Inflammatory macrophage treated with lipopolysaccharide for 1 hour (primary cell): ENCODE measurements at places on chromosomes 1 and 21.

DNA sequence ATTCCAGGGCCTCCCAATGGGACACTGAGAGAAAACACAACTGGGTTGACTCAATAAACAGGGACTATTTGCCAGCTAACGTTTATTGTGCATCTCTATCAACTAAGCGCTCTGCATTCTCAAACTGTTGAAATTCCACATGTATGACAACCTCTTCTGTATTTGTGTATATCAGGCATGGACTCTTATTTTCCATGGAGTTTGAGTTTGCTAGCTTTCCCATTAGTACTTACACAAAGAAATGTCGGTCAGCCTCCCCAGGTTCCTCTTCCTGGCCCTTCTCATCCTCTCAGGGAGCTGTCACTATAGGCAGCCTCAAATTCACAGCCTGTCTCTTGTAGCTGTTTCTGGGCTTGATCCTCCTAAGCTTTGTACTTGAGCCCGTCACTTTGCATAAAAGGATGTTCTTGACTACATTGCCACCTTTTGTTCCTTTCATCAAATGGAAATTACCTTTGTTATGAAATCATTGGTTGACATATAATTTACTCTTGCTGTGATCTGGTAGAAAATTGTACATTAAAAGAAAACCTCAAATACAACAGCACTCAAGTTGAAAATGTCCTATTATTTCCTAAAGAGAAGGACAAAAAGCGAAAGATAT is 60.0 kb upstream of the NTPCR start:
- no peak for DNase-seq

- DNase-seq: no peak
These were observed 6.1 kb downstream of the CERS2 start for GRCh38 chr1:150968491-150968890.

- peak; percentile 83 for DNase-seq
These were observed 140.8 kb upstream of the RAB4A start for GRCh38 chr1:229130028-229130668.

GRCh38 chr21:43917515-43918384 is 52.7 kb downstream of the AGPAT3 start:
- no peak for DNase-seq

GRCh38 chr1:203764105-203765028 is 616 bp upstream of the LAX1 start:
- no peak for DNase-seq

DNA sequence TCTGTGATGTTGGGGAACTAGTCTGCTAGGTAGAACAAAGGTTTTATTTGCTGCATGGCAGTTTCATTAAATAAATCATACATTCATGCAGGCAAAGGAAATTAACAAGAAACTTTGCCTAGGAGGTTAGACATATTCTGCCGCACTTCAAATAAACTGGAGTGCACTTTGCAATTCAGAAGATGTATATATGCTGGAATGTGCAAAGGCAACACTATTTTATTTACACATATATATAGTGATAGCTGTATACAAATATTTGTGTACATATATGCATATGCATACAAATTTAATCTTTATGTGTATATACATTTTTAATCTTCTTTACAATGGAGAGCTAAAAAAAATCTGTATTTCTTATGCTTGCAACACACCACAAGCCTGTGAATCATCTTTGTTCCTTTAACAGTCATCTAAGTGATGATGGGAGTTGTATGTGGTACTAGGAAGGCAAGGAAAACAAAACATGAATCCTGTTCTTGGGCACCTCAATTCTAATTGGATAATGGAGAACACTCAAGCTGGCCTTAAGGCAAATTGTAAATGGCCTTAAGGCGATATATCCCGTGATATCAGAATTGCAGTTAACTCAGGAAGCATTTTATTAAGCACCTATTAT is 605.8 kb upstream of the CAMK1G start:
- no peak for DNase-seq

GRCh38 chr1:10714337-10715114 is 81.9 kb downstream of the CASZ1 start:
- DNase-seq: no peak

DNA sequence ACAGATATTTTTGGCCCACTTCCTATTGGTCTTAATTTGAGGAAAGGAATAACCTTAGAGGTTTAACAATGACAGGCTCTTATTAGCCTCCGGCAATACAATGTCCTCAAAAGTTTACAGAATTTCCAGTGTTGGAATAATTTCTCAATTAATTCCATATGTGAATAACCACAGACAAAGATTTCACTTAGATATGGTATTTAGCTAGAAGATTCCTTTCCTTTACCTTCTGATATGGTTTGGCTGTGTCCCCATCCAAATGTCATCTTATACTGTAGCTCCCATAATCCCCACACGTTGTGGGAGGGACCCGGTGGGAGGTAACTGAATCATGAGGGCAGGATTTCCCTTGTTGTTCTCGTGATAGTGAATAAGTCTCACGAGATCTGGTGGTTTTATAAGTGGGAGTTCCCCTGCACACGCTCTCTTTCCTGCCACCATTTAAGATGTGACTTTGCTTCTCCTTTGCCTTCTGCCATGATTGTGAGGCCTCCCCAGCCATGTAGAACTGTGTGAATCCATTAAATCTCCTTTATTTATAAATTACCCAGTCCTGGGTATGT is 54.9 kb upstream of the RGS7 start:
- no peak for DNase-seq

DNA sequence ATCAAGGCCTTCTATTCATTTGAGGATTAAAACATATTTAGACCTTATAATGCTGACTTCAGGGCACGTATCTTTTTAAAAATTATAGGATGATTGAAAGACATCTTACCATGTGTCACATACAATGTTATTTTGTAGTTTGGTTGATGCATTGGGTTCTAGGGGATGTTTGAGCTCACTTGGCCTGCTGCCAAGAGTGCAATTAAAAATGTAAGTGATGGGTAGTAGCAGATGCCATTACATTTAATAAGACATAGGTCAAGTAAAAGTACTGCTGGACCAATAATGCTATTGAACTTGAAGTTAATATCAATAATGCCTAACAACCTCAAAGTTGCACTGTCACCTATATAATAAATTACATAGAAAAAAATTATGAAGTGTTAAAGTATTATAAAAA is 616.5 kb upstream of the RGS18 start:
- no peak for DNase-seq

GRCh38 chr1:32724678-32725614 is 22.4 kb upstream of the SYNC start:
- peak; percentile 82 for DNase-seq

GRCh38 chr1:147627435-147628110 is 42.8 kb downstream of the ACP6 start:
- DNase-seq: peak; percentile 53

DNA sequence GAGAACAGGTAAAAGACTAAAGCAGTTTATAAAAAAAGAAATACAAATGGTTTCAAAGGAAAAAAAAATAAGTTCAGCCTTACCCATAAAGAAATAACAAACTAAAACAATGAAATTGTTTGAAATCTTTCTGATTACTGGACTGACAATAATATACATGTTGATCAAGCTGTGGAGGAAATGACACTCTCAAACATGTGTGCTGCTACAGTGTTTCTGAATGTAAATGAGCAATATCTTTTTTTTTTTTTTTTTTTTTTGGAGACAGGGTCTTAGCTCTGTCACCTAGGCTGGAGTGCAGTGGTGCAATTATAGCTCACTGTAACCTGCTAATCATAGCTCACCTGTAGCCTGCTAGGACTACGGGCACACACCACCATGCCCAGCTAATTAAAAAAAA is 6.5 kb downstream of the EPS15 start:
- no peak for DNase-seq

GRCh38 chr1:74180490-74180889 is 17.5 kb downstream of the LRRIQ3 start:
- DNase-seq: peak; percentile 73

- DNase-seq: no peak
These were observed 41.6 kb upstream of the GRHL3 start for GRCh38 chr1:24277420-24278169.

DNA sequence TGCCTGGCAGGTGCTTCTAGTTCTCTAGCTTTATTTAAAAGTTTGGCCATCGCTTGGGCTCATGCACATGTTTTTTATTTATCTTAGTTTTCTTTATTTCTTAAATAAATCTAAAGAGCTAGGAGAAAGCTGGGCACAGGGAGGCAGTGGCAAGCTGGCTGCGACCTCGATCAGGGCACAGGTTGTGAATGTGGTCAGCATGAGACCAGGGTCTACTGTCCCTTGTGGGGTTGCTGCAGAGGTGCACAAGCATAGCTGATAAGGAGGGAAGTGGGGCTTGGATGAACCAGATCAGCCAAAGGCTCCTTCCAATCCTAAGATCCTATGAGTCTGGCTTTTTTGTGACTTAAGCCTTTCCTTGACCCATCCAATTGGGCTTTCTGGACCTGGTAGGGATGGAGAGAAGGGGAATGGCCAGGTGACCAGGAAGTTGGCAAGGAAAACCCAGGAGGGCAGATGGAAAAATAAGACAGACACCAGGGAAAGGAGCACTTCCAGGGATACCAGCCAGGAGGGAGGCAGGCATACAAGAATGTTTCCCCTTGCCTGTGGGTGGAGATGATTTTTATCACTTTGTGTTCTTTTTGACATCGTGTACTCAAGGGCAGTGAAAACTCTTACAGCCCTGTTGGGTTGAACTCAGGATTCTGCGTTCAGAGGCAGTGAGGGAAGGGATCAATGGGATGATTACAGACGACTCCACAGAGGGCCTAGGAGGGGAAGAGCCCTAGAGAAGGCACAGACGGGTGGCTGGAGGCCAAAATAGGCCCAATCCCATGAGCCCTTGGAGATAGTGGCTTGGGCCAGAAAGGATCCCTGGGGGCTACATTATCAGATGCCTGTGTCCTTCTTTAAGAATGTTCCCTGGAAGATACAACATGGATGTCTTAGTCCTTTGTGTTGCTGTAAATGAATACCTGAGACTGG is 8.5 kb downstream of the CYP4B1 start:
- no peak for DNase-seq

DNA sequence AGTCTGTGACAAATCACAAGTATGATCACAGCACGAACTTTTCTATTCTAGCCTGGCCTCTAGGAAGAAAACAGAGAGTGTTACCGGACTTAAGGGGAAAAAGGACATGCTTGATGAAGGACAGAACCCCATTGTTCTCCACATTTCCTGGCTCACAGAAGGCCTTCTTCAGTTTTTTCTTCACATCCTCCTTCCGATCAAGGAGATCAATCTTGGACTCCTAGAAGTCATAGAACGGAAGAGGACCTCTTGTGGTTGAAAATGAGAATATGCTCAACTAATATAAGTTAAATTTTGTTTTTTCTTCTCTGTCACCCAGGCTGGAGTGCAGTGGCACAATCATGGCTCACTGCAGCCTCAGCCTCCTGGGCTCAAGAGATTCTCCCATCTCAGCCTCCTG is 30.3 kb downstream of the YARS1 start:
- peak; percentile 16 for DNase-seq

DNA sequence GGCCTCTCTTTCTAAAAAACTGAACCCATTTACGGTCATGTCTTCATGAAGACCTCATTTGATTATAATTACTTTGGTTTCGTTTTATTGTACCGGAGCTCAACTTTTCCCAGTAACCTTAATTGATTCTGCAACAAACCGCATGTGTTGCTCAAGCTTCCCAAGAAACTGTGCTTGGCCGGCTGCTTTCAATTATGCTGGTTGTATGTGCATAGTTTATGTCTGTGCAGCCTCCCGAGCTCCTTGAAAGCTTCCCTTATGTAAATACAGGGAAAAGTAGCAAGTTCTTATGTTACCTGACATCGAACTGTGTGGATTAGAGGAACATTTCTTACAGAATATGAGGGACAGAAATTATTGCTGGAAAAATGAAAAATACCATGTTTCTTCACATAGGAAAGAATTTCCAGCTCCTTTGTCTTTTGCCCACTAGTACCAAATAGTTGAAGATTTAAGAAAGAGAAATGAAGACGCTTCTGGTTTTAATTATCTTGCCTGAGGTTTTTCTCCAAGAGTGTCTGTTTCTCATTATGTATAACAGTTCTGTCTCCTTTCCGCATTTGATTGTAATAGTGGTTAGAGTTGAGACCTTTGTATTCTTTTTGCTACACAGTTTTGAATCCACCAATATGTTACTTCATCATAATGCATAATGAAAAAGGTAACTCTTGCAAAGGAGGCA is 2.1 kb downstream of the VCAM1 start:
- no peak for DNase-seq

DNA sequence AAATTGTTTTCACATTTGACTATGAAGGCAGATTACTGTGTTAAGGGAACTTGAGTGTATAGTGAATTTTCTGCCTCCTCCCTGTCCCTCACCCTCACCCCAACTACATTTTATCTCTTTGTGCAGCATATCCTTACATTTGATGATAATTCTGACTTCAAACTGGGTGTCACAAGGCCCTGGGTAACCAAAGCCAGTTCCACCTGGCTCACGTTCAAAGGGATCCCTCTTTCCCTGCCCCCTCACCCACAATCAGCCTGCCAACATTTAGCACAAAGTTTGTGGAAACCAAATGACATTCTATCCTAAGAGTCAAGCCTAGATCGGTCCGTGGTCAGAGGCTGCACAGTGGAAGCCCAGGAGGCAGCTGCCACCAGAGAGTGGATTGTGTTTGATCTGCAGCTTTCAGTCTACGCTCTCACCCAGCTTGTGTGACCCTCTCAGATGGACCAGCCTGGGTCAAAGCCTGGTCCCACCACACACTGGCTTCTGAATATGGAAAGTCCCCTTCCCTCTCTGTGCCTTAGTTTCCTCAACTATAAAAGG is 10.3 kb downstream of the KIAA0040 start:
- no peak for DNase-seq

GRCh38 chr21:45127937-45128336 is 53.6 kb downstream of the ADARB1 start:
- no peak for DNase-seq

DNA sequence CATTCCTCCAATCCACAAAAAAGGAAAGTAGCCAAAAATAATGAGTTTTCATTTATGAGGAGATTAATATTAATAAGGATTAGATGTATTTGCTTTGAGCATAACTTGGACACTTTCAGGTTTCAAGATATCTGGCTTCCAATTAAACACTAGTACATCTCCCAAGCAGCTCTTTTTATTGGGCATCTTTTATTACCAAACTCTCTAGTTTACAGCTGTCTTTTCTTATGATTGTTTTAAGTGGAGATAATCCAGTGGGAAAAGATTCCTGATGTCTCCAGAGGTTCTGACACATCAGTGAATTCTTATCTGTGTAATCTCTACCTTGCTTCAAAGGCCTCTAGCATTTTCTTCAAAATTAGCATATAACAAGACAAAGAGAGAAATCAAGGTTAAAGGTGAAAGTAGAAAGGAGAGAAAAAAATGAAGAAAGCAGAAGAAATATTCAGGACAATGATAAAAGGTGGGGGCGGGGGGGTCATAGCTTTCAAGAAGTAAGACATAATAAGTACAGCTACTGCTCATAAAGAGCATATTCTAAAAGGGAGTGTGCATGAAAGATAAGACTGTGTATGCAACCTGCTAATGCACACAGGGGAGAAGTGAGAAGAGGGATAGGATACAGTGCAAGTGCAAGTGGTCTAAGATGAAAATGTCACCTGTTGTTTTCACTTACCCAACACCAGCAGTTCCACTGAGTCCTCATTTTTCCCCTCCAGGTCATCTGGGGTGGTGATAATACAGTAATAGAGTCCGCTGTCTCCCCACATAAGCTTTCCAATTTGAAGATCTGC is 19.1 kb downstream of the ILDR2 start:
- DNase-seq: no peak
